Dermis blood vessel endothelial cell (primary cell): ENCODE measurements at places on chromosomes 6 and 20. TPM values are rescaled to one million over a fixed set of nuclear protein-coding genes. Genes with fewer than 3 reads are reported as not detected.

Gene SLC35D3
- total RNA-seq, result not detected in 2 replicates

Gene CLDN20
- not detected in 2 replicates for total RNA-seq

Gene SLC26A8
- total RNA-seq, result under 0.01 TPM in 1 of 2 replicates, not detected in the other

Gene DLK2
- total RNA-seq, result 0.60 and 0.68 TPM in 2 replicates

Gene KIF25
- not detected in 2 replicates for total RNA-seq

Gene TFEB
- total RNA-seq, result 5.7 and 6.5 TPM in 2 replicates

Gene PRELID3B
- total RNA-seq, result 75.9 and 93.8 TPM in 2 replicates

Gene EEF1E1
- total RNA-seq, result 64.0 and 99.4 TPM in 2 replicates

Gene IPCEF1
- 2.2 and 2.3 TPM in 2 replicates for total RNA-seq

Gene PROKR2
- total RNA-seq, result not detected in 2 replicates

Gene GINM1
- total RNA-seq, result 54.2 and 57.5 TPM in 2 replicates

Gene RAE1
- 41.4 and 56.3 TPM in 2 replicates for total RNA-seq

Gene FANCE
- 14.5 and 18.0 TPM in 2 replicates for total RNA-seq

Gene SNHG17
- total RNA-seq, result 6.7 and 11.6 TPM in 2 replicates

Gene MCUR1
- total RNA-seq, result 8.3 and 15.8 TPM in 2 replicates

Gene UNC93A
- total RNA-seq, result not detected in 2 replicates

Gene FKBP5
- total RNA-seq, result 40.0 and 73.4 TPM in 2 replicates

Gene FUT9
- total RNA-seq, result not detected in 2 replicates

Gene DPM1
- total RNA-seq, result 71.5 and 75.9 TPM in 2 replicates

Gene CPXM1
- 0.34 and 0.37 TPM in 2 replicates for total RNA-seq

Gene RNF182
- 0.84 and 0.85 TPM in 2 replicates for total RNA-seq

Gene SLC22A16
- not detected in 2 replicates for total RNA-seq

Gene ULBP1
- total RNA-seq, result 0.17 and 0.23 TPM in 2 replicates

Gene PSORS1C1
- 0.17 and 4.7 TPM in 2 replicates for total RNA-seq

Gene ADGRF1
- total RNA-seq, result under 0.01 TPM in 1 of 2 replicates, not detected in the other

Gene CRISP2
- total RNA-seq, result not detected in 2 replicates

Gene SEMG1
- not detected in 2 replicates for total RNA-seq

Gene HIVEP2
- total RNA-seq, result 10.6 and 11.7 TPM in 2 replicates

Gene LHFPL5
- total RNA-seq, result not detected in 2 replicates

Gene HLA-DPB1
- total RNA-seq, result 1.4 and 22.4 TPM in 2 replicates
